ENCODE measurements at places on chromosomes 3 and 15. TPM values are rescaled to one million over a fixed set of nuclear protein-coding genes. Genes with fewer than 3 reads are reported as not detected.

DNA sequence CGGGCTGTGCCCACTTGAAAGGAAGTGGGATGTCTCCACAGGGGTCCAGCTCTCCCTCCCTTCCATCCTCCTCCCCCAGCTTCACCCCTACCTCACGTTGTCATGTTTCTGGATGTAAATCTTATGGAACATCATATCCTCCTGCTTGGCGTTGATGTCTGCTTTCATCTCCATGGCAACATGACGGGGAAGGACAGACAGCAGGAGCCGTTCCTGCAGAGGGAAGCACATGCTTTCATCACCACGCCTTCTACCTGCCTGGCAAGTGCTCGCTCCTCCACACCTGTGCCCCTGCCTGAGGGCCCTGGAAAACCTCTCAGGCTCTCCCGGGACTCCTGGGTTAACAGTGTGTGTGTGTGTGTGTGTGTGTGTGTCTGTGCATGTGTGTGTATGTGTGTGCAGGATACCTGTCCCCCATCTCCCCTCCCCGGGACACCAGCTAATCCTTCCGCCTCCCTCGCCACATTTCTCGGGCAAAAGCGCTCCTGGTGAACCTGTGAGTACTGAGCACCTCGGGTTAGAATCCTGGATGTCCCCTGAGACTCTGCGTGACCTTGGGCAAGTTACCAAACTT lies 101.1 kb downstream of the ADCY5 start:
- H3K36me3 ChIP-seq = no peaks in the 10 kb centered on the region
- no peak overlapping the region for H3K4me3 ChIP-seq
- no peak overlapping the region for H3K27ac ChIP-seq
- H3K4me1 ChIP-seq = no peaks in the 10 kb centered on the region
- no peak for DNase-seq
- H3K27me3 ChIP-seq = peaks cover 7% of the 10 kb centered on the region

GRCh38 chr3:11784971-11785377 lies 61.7 kb downstream of the TAMM41 start:
- H3K27ac ChIP-seq = no peak overlapping the region
- H3K4me1 ChIP-seq = peaks cover 9% of the 10 kb centered on the region
- no peaks in the 10 kb centered on the region for H3K27me3 ChIP-seq
- DNase-seq = no peak

The NIT2 gene
- total RNA-seq = 83.0 TPM

The GPR27 gene
- 2.6 TPM for total RNA-seq

The TM4SF1 gene
- total RNA-seq = 0.18 TPM

Data from CD8-positive, alpha-beta memory T cell (primary cell).